ENCODE measurements at places on chromosomes 12 and 14.

- no peak for DNase-seq
Observed at GRCh38 chr14:61217516-61217915, 63.6 kb downstream of the TMEM30B start.

DNA sequence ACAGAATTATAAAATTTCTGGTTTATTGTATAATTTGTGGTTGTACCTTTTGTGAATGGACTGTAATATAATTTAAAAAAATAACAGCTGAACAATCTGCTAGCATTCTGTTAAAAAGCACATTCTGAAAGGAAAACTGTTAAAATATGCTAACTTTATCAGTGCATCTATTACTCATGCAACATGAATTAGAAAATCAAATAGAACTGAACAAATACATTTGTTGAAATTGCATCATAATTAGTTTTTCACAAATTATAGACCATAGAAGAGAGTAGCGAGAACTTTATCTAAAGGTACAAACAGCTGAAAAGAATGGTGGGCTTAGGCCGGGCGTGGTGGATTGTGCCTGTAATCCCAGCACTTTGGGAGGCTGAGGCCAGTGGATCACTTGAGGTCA lies 33.0 kb downstream of the PTPN21 start:
- no peak for DNase-seq

GRCh38 chr12:111250251-111250881 lies 118.5 kb downstream of the PHETA1 start:
- DNase-seq = no peak

- DNase-seq = no peak
Observed at GRCh38 chr12:87661786-87662377, 367.3 kb downstream of the C12orf50 start.

GRCh38 chr12:112714166-112714710 lies 77.3 kb upstream of the RPH3A start:
- no peak for DNase-seq

DNA sequence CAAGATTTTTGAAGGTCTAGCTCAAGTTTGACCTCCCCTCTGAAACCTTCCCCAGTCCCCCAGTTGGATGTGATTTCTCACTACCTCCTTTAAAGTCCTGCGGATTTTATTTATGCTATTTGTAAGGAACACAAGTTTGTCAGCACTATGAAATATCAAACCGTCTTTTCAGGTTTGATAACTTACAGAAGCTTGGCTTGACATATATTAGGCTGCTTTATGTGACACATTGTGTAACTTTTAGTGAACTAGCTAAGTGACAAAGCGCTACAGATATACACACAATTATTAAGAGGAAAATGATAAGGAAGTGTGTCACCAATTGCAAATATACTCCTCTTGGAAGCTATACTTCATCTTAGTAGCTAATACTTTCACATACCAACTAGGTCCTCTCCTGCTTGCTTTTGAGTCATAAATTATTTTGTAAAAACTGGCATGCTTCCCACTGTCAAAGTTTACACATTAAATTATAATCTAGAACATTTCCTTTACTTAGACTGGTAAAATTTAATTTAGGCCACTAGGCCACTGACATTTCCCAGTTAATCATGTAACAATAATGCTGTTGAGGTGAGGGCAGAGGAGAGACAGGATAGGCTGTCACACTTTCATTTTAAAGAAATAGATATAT lies 149.5 kb downstream of the TMTC3 start:
- DNase-seq = no peak

- DNase-seq = no peak
Observed at GRCh38 chr12:96205908-96206307, 11.7 kb downstream of the ELK3 start.

DNA sequence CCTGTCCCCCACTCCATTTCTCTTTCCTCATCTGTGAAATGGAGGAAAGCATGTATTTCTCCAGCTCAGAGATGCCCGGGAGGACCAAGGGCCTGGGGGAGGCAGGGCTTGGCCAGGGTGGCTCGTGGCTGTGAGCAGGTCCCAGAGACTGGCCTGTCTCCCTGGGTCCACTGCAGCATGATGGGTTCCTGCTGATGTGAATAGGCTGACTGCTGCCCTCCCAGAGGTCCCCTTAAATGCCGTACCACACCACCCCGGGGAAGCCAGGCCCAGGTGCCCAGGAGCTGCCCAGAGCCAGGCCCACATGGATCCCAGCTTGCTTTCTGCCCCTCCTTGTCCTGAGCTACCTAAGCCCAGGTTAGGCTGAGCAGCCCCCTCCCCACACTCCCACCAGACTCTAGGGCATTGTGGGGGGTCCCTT lies 158.2 kb upstream of the C14orf180 start:
- DNase-seq = no peak
